ENCODE measurements at places on chromosomes 1 and 21. TPM values are rescaled to one million over a fixed set of nuclear protein-coding genes. Genes with fewer than 3 reads are reported as not detected.
A peak's percentile ranks its signal among the peaks of the same experiment; 100 is the strongest.

The TNFRSF4 gene
- total RNA-seq = 0.33 TPM

The TSNAX gene
- total RNA-seq = 35.6 TPM

The NBPF4 gene
- total RNA-seq = not detected

The IGFN1 gene
- total RNA-seq = 0.38 TPM

The C1orf210 gene
- 34.3 TPM for total RNA-seq

The CFHR5 gene
- not detected for total RNA-seq

The PDE9A gene
- 57.0 TPM for total RNA-seq

The UBE2U gene
- total RNA-seq = not detected

The TSPAN1 gene
- 4.5 TPM for total RNA-seq

The CLDN8 gene
- total RNA-seq = not detected

The ARHGAP29 gene
- 15.2 TPM for total RNA-seq

The SPATA45 gene
- not detected for total RNA-seq

The DYRK3 gene
- 9.1 TPM for total RNA-seq

GRCh38 chr1:227654858-227655752 lies 80.0 kb downstream of the JMJD4 start:
- DNase-seq = no peak

DNA sequence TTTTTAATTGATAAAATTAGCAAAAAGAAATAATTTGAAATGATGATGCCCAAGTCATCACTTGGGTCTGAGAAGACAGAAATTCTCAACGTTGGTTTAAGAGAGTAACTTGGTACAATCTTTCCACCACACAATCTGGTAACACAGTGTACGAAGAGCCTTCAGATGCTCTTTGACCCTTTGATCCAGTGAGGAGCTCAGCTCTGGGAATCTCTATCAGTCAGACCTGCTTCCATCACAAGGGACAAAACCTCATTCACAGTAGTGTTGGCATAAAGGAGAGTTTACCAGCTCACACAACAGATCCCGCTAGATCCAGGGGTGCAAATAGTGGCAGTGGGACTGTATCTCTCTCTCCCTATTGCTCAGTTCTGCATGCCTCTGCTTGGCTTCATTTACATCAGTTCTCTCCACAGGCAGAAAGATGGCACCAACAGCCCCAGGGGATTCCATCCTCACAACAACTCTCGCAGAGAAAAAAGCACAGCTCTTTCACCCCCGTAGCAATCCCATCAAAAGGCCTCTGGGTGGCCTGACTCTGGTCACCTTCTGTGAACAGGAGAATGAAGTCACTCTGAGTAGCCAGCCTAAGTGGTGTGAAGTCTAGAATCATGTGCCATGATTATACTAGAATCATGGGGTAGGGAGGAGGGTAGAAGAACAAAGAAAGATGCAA lies 119.7 kb downstream of the ZNF281 start:
- DNase-seq = no peak

GRCh38 chr1:170562646-170563338 lies 30.8 kb downstream of the GORAB start:
- DNase-seq = no peak

- DNase-seq = no peak
Observed at GRCh38 chr1:218718977-218719376, 373.8 kb downstream of the TGFB2 start.

GRCh38 chr1:233730380-233730779 lies 116.5 kb downstream of the KCNK1 start:
- no peak for DNase-seq

- DNase-seq = no peak
Observed at GRCh38 chr1:91499904-91500755, 521 bp upstream of the CDC7 start.

GRCh38 chr1:116501125-116501869 lies 69.5 kb downstream of the CD58 start:
- no peak for DNase-seq

DNA sequence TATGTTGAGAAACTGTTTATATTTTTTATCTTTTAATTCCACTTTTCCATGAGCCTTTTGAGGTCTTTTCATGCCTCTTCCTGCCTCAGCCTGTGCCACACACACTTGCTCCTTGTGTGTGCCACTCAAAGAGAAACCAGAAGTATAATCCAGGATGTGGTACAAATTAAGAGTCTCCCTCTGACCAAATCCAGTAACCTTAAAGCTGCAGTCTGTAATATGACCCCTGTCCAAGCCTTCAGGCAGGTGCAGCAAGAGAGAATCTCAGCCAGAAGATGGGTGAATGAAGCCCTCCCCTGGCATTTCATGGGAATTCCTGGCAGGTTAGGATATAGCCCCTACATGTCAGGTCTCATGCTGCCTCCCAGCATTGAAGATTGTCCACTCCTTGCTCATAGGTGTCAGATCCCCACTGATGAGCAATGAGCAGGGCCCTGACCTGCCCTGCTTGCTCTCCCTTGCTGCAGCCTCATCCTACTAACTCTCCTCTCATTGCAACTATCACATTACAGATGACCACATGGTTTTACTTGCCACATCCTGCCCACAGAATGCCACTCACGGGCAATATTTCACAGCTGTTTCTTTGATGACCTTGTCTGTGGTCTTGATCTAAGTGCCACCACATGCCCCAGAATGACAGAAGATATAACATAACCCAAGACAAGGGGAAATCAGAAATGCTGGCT lies 169.3 kb downstream of the SEC16B start:
- DNase-seq = no peak

- DNase-seq = no peak
Observed at GRCh38 chr1:20964540-20965484, 177.7 kb upstream of the HP1BP3 start.

- no peak for DNase-seq
Observed at GRCh38 chr1:45574105-45574626, 9.7 kb upstream of the NASP start.

DNA sequence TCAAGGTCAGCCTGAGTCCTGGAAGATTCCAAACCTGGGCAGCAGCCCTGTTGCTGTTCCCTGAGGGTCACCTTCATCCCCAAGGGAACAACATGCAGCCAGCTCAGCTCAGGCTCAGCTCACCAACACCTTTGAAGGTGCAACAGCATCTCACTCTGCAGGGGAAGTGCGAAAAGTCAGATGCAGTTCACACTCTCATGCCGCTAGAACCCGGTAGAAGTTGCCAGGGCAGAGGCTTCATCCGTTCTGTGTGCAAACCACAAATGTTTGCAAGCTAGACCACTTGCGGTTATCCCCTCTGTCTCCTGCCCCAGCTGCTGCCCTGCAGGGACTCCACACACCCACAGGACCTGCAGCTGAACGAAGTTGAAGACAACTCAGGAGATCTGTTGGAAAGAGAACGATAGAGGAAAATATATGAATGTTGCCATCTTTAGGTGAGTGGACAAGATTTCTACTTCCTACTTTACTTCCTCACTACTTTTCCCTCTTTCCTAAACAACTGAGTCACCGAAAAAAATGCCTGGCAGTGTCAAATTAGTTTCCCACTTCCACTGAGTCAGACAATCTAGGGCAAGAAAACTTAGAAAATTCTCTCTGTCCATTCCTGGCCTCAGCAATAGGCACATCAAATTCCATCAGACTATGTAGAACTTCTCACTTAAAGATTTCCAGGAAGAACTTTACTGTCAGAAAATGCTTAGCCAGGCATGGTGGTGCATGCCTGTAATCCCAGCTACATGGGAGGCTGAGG lies 1.8 kb upstream of the FCRL6 start:
- no peak for DNase-seq

- no peak for DNase-seq
Observed at GRCh38 chr21:33924766-33925100, 9.1 kb upstream of the ATP5PO start.

GRCh38 chr1:103435443-103435842 lies 90.1 kb upstream of the RNPC3 start:
- DNase-seq = no peak

DNA sequence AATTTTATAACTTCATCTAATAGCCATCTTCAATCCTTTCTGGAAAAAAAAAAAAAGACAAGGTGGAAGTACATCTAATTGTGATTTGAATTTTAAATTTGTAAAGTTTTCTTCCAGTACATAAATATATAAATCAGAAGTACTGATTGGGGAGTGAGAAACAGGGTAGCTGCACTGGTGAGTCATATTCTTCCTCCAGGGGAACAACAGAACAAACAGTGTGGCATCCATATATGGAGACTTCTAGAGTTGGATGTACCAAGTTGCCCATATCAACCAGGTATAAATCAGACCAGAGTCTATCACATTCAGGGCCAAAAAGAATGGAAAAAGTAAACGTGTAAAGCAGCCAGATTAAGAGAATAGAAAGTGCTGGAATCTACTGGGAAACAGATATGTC lies 66.0 kb upstream of the NRIP1 start:
- DNase-seq = no peak

DNA sequence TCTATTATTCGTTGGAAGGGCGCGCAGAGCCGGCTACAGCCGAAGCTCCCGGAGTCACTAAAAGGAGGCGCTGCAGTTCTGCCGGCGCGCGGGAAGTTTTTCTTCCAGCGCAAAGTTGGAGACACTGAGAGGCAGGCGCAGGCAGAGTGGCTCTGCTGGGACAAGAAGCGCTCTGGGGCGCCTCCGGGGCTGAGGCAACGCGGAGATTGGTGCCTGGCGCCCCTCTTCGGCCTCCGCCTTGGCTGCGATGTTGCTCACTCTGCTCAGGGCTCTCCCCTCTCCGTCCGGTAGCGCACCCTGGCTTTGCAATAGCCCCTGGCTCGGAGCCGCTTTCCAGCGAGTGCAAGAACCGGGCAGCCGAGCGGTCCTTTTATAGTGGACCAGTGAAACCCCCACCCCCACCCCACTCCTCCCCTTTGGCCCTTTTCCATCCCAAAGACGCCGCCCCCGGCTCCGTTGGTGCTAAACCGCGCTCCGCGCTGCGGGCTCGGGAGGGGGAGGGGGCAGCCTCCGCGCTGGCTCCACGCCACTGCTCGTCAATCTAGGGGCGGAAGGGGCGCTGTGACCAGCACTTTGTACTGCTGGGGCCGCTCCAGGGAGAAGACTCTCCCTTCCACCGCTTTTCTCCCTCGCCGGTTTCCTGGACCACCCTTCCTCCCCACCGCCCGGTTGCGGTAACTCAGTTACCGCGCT lies at the start of gene ADAMTS1:
TSS of gene ADAMTS1 (minus strand) at position 344 of the 693 bp plus-strand sequence. CDS start 455 bp downstream, outside the sequence.
- peak; percentile 80 for DNase-seq

GRCh38 chr1:13619909-13620308 lies 36.3 kb downstream of the PDPN start:
- DNase-seq = no peak

- DNase-seq = no peak
Observed at GRCh38 chr1:2228157-2228594, at the start of gene SKI. Gene SKI, plus strand, starts transcription at chr1:2228319. Its CDS starts 448 bp downstream, at chr1:2228767.

GRCh38 chr1:95021119-95021518 lies 51.6 kb downstream of the ALG14 start:
- DNase-seq = no peak

DNA sequence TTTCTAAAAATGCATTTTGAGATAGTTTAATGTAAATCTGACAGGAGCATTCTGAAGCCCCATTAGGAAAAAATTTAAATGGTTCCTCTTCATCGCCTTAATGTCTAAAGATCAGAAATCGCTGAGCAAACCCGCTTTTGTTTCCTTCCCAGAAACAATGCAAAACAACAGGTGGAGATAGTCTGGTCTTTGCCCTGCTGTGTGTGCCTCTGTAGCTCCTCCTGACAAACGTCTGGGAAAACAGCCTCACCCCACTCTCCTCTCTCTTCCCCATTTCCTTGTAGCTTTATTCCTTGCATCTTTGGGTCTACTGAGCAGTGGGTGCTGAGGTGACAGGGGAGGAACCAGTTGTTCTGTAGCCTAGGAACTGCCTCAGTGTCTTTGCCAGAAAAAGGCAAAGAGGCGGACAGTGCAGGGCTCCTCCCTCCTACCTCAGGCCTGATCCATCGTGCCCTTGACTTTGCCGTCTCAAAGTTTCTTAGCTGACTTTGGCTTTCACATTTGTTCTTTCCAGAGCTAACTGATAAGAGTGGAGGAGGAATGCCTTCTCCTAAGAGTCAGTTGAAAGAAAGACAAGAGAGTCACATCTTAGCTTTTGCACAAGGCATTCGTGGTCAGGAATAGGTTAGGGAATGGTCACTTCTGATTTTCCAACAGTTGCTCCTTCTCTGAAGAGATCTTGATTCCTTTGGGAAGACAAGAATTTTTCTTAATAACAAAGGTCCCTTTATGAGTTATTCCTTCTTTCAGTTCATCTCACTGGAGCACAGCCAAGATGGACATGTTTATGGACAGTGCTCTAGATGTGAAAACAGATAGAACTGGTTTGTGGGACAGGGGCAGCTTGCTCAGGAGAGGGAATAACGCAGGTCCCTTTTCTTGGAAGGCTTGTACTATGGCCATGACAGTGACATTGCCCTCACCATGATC lies 24.9 kb downstream of the SYT11 start:
- DNase-seq = no peak

GRCh38 chr1:50523548-50523947 lies 100.3 kb upstream of the DMRTA2 start:
- no peak for DNase-seq

DNA sequence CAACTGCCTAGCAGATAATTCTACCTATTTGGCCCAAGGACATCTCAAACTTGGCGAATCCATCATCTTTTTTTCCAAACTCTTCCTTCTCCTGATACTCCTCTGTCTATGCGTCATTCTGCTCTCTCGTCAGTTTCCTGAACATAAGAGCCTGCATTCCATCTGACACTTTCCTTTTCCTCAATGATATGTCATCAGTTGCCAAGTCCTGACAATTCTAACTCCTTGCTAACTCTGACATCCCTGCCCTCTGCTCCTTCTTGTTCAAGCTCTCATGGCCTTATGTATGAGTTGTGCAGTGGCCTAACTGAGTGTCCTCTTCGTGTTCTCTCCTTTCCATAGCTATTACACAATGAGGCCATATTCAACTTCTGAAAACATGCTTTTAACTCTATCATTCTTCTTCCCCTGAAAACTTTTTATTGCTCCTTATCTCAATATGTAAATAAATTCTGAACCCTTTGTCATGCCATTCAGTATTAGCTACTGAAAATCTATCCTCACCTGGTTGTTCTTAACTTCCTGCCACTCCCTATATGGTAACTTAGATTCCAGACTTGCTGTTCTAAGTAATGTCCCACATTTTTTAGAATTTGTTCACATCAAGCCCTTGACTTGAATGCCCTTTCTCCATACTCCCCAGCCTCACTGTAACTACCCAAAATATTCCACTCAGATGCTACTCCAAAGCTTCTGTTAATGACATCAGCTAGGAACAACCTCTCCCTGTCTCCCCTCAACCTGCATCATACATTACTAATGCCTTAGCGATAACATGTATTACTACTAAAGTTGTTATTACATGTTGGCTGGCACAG lies 11.5 kb downstream of the PALMD start:
- no peak for DNase-seq

DNA sequence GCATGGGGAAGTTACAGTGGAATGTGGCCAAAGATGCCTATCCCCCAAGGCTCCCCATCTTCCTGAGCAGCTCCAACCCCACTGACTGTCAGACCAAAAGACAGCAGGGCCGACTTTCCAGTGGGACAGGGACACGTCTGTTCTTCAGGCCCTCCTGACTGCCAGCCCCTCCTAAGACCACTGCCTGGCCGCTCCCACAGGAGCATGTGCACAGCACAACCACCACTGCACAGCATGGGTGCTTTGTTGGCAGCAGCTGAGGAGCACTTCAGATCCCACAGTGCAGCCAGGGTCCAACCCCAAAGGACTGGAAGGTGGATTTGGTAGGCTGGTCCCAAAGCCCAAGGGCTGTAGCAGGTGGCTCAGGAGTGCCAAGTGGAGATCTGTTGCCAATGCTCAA lies 648.3 kb upstream of the BRINP3 start:
- no peak for DNase-seq

Measured in progenitor cell of endocrine pancreas (in vitro differentiated cells).